GF-D8 (cell line): ENCODE measurements at places on chromosomes 4 and X.

- no peak for DNase-seq
These were observed 46.7 kb upstream of the NRK start for GRCh38 chrX:105775679-105776078.

DNA sequence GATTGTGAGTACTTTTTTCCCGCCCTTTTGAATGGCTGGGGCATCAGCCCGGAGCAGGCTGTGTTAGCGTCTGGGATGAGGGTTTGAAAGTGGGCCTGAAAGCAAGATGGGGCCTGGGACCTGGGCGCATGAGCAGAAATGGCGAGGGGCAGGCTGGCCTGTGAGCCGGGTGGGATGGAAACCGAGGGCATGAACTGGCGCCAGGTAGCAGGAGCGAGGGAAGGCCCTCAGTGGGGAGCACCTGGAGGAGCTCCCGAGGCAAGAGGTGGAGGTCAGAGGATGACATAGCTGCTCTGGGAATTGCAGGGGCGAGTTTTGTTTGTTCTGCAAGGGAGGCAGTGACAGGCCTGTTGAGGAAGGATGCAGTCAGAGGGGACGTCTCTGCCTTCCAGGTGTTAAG, 68.6 kb downstream of the RGS12 start:
- DNase-seq: no peak

DNA sequence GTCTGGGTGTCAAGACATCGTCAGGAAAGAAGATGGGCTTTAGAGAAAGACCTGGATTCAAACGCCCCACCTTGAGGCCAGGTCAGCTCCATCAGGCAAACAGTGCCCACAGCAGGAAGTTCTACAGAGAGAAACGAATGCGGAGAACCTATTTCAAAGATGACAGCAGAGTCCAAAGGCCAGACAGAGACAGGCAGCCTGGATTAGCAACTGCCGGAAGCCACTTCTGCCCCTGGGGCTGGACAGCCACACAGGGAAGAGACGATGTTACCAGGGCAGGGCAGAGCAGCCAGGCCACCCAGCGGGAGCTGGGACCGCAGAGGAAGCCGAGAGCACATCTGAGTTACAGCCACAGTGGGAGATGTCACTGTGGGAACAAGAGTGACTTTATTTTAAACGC, 1.2 kb downstream of the C4orf50 start:
- DNase-seq: no peak

GRCh38 chrX:19839770-19840254, 47.6 kb downstream of the SH3KBP1 start:
- peak; percentile 91 for DNase-seq

DNA sequence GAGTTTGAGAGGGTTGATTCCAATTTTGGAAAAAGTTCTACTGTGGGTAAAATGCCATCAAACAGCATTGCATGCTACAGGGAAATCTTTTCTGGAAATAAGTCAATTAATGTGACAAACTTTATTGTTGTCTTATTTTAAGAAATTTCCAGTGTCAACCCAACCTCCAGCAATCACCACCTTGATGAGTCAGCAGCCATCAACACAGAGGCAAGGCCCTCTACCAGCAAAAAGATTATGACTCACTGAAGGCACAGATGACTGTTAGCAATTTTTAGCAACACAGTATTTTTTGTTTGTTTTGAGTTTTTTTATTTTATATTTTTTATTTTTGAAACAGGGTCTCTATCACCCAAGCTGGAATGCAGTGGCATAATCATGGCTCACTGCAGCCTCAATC, 165.4 kb upstream of the C1QTNF7 start:
- DNase-seq: no peak

DNA sequence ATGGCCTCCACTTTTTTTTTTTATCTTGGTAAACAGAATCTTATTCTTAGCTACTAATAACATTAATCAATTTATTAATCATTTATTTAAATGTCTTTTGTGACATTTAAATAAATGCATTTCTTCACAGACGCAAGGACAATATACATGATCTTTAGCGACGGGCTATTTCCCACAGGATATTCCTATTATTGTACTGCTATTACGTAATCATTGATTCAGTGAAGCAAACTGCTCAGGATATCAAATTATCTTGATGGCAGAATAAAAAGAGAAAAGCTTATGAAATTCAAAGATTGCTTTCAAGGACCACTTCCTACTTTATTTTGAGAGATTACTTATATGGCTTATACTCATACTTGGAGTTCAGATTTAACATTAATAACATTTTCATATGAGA, 114.1 kb downstream of the FAM9B start:
- DNase-seq: no peak

GRCh38 chr4:102281171-102281839, 64.0 kb downstream of the SLC39A8 start:
- no peak for DNase-seq

GRCh38 chrX:74251006-74251930, 52.7 kb upstream of the ZCCHC13 start:
- DNase-seq: peak; percentile 87

DNA sequence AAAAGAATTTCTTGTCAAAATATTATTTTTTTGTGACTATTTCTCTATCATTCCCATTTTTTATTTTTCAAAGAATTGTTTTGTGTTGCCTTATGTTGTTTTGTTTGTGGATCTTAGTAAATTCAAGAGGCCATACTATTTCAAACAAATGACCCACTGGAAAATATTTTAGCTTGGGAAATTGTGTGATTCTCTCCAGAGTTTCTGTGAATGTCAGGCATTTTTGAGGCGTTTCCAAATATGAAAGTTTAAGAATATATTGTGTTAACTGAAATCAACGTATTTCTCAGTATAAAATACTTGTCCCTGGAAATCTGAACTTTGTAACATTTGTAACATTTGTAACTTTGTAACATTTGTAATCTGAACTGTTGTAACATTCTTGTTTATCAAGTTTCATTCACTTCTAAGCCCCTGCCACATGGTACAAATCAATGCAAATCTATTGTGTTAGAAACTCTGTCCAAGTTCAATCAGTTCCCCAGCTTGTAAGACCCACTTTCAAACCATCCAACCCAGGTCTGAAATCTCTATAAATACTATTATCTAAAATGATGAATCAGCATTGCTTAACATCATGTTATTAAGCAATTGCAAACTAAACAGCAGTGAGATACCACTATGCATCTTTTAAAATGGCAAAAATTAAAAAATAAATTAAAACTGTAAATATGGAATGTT, 465.4 kb upstream of the GRID2 start:
- no peak for DNase-seq

GRCh38 chrX:420496-421223, 34.0 kb upstream of the PPP2R3B start:
- no peak for DNase-seq

DNA sequence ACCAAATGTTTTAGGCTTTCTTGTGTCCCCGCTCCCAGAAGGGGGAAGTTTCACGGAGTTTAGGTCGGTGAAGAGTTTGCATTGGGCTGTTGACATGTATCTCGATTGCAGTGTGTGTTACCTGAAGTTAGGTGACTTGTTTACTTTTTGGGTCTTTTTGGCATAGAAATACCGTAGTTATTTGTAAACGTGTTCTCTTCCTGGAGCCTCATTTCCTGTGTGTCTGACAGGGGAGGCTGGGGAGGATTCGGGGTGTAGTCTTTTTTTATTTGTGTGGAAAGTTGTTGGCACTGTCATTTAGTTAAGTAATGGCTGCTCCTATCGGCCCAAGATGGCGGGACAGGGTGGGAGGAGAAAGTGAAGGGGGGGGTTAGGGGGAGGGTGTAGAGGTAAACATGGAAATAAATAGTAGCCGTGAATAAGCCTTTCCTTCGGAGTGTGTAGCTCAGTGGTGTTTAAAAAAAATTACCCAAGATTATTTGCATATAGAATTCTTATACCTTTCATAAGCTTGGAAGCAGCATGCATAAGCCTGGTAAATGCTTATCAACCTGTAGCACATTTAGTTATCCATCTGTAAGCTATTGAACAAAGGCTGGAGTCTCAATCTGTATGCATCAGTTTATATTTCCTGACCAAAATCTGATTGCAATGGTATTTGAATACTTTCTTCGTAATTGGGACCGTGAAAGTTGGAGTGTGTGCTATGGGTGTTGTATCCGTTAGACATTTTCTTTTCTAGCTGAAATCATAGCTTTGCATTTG, 1.6 kb downstream of the KDM6A start:
- DNase-seq: no peak

GRCh38 chr4:13645075-13645474, 17.6 kb upstream of the BOD1L1 start:
- no peak for DNase-seq

GRCh38 chr4:147944670-147945260, 212.9 kb downstream of the ARHGAP10 start:
- no peak for DNase-seq

- no peak for DNase-seq
These were observed 103.3 kb upstream of the FAT1 start for GRCh38 chr4:186826846-186827533.

DNA sequence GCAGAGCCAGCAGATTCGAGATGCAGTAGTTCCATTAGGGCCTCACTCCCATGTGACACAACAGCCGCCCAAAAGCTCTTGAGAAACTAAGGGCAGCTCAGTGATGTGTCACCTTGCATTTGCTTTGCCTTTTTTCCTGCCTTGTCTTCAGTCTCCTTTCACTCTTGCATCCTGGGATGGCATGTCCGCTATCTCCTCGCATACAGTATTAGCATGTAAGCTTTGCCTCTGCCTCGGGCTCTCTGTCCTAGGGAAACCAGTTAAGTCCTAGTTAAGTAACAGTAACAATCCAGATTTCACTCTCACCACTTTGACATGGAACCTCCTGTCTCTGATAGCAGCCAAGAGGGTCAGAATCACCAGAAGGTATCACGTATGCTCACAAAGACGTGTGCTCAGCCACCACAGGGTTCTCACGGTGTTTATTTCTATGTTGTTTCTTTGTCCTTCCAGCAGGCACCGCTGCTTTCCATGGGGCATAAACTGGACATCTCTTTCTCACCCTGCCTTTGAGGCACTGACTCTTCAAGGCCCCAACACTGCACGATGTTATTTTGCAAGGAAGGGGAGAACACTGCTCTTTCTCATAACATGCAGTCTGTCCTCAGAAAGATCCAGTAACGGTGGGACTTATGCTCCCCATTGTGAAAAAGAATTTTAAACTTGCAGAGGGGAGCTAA, 26.7 kb upstream of the SORBS2 start:
- no peak for DNase-seq

- no peak for DNase-seq
These were observed 186.3 kb downstream of the DTHD1 start for GRCh38 chr4:36467670-36468069.

DNA sequence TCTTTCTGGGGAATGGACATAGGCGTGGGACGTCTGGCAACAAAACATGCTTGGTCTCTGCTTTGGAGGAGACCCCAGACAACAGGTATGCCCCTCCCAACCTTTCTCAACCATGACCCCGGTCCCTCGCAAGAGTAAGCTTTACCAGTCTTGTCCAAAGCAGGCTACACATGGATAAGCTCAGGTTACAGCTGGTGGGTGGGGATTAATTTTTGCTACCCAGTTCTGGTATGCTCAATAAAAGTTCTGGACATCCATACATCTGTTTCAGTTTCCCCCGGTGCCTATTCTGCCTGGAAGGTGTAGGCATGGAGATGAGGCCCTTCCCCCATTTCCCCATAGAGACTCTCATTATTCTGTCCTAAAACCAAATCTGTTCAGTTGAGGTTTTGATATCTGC, 54.5 kb upstream of the NOCT start:
- DNase-seq: no peak

DNA sequence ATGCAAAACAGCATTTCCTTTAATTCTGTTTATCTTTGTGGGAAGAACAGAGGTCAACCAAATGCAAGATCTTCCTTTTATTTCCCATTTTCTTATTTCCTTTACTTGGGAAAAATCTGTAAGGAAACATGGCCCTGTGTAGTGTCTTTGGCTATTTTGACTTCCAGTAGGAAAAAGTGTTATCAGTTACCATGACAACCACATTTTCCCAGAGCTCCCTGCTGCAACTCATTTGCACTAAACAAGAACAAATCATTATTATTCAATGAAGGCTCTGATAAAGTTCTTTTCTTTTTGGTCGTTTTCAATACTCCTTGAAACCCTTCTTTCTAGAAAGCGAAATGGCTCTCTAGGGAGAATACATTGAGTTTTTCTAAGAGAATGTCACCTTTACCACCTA, 117.2 kb upstream of the DDX53 start:
- no peak for DNase-seq

DNA sequence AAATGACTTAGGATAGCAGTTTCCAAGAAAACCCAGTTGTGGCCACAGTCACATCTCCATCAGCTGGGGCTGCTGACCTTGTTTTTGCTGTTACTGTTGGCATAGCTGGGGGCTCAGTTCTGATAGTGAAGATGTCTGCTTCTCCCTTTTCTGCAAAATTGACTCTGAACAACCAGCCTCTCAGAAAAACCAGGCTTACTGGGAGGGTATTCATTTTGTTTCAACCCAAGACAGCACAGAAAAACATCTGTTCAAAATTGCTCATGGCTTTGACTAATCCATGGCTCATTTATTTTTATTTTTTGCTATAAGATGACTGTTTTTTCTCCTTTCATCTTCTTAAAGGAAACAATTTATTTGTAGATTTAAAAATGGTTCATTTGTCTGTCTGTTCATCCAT, 53.1 kb downstream of the RASL11B start:
- no peak for DNase-seq

- no peak for DNase-seq
These were observed 464.9 kb upstream of the AMOT start for GRCh38 chrX:113305496-113305895.

DNA sequence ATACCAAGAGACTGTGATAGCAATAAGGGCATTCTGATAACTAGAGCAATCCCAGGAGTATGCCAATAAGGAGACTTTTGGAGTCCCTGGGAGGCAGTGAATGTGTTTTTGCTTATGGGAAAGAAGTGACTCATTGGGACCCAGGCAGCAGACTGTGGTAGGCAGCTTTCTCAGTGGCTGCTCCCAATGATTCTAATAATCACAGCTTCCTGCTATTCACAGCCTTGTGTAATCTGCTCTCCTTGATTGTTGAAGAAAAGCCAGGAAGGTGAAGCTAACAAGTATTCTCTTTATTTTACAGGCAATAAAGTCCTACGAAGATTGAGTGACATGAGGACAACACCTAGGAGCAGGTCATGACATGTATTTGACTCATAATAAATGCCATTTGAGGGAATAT, 70.3 kb upstream of the DDX60 start:
- DNase-seq: no peak

DNA sequence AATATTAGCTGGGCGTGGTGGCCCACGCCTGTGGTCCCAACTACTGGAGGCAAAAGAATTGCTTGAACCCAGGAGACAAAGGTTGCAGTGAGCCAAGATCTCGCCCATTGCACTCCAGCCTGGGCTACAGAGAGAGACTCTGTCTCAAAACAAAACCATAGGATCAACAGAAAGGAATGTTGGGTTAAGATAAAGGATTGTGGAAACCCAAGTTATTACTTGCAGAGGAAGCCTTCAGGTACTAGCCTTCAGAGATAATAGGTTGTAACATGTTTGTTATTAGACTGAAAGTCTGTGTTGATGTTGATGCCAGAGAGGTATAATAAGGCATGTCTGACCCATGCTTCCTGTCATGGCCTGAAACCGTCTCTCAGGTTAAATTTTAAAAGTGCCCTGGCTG, 16.9 kb downstream of the SSX5 start:
- no peak for DNase-seq

GRCh38 chr4:7335344-7336066, 99.2 kb downstream of the PSAPL1 start:
- no peak for DNase-seq
